ENCODE measurements at places on chromosomes 2 and 18.

GRCh38 chr2:10196110-10196892, 73.8 kb downstream of the RRM2 start:
- DNase-seq = no peak

DNA sequence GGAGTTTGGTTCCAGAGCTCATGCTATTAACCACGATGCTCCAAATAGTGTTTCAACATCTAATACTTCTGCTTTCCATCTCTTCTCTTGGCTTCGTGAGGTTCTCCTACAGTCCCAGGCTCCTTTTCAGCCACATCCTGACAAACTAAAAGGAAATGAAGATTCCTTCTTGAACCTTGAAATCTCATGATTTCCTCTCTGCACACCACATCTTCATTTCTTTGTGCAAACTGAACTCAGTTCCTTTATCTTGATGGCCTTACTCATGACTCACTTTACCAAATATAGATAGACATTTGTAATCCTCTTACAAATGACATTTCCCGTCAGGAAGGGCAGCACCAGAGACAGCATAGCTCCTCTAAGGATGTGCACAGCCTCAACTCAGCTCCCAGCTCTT, 50.0 kb upstream of the ITGA4 start:
- no peak for DNase-seq

DNA sequence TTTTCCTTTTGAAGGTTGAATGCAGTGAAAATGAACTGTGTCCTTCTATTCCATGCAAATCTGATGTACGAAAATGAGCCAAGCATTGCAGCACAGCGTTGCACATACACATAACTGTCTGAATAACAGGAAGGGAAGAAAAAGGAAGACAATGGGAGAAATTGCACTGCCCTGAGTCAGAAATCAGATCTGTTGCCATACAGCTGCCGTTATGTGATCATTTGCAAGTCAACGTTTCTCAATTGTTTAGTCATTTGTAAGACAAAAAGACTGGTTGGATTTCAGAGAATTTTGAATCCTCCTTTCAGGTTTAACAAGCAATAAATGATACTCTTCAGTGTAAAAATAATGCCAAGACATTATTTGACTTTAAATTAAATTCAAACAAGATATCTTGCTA, 284.1 kb downstream of the DSEL start:
- no peak for DNase-seq

GRCh38 chr2:170820757-170821530, 4.3 kb downstream of the GAD1 start:
- DNase-seq = no peak

DNA sequence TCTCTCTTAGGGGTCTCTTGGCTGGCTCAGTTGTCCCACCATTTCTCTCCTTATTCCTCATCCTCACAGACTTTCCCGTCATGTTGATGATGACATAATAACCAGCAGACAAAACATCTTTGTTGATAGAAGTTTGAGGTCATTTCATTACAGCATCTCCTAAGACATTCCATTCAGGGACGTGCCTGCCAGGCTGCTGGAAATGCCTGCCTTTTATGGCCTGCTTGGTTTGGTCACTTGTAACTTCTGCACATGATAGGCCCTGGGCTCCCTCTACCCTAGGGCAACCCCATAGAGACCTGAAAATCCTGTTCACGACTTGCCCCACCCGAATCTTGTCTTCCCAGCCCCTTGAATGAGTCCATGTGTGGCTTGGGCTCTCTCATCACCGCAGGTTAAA, 81.7 kb downstream of the SDC1 start:
- no peak for DNase-seq

DNA sequence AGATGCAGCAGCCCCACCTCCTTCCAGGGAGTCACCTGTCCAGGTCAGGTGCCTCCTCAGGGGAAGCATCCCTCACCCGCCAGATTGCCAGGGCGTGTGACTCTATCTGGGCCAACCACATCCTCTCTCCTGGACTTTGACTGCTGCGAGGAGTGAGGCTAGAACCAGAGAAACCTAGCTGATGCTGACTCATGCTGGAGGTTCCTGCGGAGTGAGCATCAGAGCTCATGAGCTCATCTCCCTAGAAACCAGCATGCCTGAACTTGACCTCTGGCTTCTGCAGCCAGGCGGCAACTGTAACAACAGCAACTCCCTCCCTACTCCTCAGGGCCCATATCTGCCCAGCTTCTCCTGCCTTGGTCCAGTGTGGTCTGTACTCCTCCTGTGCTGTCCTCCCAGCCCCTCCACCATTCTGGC, 28.3 kb upstream of the NT5DC4 start:
- no peak for DNase-seq

DNA sequence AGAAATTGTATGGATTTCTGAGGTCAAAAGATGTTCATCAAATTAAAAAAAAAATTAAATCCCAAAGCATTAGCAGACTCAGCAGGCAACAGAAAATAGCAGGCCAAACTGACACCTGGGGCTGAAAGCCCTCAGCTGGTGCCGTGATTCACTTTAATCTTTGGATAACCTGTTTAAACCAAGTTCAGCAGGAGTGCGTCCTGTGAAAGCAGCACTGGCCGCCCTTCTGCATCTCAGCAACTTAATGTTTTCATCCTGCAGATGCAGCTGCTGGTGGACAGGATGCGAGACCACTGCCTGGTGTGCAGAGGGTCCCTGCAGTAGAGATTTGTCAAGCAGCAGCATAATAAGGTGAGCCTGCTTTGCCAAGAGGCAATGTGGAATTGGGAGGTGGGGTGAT, 41.2 kb downstream of the CCDC68 start:
- no peak for DNase-seq

GRCh38 chr2:46942891-46943626, 27.5 kb upstream of the MCFD2 start:
- DNase-seq = no peak

DNA sequence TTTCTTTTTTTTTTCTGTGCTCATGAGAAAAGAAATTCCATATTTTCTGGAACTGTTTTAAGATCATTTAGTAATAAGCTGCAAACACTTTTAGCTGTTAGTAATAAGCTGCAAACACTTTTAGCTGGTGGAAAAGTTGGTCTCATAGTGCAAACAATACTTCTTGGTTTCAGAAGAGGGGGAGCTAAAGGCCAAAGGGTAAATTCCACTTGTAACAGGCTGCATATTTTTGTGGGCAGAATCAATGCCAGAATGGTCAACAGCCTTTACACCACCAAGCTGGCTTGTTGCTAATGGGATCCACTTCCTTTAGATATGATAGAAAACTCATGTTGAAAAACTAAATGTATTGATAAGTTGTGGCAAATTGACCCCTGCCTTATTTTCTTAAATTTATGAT, 356.8 kb downstream of the NR4A2 start:
- DNase-seq = no peak

GRCh38 chr2:235660484-235661082, 166.7 kb downstream of the AGAP1 start:
- no peak for DNase-seq

DNA sequence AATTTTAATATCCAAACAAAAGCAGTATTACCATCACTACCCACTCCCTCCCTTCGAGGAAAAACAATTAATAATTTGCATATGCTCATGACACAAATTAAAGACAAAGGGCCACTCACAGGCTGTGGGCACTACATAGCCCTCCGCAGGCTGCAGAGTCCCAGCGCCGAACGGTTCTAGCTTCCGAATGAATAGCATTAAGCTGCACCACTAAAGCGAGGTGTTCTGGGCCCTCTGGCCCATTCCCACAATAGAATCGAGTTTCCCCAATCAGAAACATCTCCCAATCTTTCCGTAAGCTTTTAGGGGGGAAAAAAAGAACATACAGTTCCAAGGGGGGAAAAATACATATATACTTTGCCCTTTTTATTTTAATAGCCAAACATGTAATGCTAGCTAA, 14.5 kb upstream of the SIX3 start:
- no peak for DNase-seq

DNA sequence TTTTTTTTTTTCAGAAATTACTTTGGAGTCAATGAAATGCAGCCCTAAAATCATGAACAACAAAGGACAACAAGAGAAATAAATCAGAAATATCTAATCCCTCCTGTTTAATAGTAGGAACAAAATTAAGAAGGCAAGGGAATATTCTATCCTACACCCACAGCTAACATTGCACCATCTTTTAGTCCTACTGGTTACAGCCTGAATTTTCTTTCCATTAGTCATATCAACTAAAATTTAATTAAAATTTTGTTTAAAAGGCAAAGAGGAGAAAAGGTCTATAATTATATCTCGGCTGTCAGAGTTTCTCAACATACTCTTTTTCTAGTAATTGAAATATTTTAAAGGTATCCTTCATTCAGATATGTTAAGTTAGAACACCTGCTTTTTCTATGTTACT, 61.9 kb downstream of the DTNA start:
- no peak for DNase-seq

DNA sequence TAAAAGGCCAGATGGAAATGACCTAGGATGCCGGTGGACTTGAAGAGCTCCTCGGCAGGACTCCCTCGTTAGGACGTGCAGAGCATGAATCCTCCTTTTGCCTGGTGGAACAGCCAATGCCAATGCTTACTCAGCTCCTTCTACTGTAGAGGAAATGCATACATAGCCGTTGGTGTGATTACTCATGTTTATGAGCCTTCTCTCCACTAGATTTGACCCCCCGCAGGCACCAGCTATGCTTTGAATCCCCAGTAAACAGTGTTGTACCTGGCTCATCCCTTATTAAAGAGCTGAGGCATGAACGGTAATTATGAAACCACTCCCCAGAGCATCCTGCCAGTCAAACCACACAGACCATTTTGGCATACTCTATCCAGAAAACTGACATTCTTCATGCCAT, 172.8 kb downstream of the ANTXR1 start:
- no peak for DNase-seq

- DNase-seq = no peak
These were observed 16.5 kb upstream of the SLC20A1 start for GRCh38 chr2:112629224-112629623.

- no peak for DNase-seq
These were observed 226.8 kb downstream of the MC4R start for GRCh38 chr18:60145776-60146175.

DNA sequence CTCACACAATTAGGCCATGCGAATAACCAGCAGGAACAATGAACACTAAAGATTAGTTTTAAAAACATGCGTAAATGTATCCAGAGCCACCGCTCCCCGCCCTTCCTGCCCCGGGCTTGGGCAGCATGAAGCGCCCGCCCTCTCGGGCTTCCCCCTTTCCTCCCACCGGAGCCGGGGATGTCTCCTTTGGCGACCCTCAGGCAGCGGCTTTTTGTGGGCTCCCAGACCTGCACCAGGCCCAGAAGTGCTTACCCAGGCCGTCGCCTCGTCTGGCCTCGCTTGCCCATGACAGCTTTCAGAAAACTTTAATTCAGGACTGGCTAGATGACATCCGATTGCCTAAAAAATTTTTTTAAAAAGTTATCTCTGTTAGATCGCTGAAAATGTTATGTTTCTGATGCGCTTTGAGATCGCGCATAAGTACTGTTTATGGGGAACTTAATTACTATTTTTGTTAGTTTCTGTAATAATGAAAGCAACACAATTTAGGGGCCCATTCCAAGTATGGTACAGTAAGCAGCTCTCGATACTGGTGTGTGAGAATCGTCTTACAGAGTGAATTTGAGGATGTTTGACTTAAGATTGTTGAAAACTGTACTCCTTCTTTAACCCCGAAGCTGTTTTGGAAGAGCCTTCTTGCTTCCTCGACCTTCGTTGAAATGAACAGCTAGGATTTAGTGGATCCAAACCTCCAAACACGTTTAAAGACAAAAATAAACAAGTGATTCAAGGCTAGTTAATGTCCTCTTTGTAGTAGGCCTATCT, 1.1 kb downstream of the MAP3K20 start:
- no peak for DNase-seq

GRCh38 chr18:49728542-49728941, 84.8 kb downstream of the ACAA2 start:
- no peak for DNase-seq

GRCh38 chr2:134420259-134420658, 166.4 kb downstream of the MGAT5 start:
- DNase-seq = no peak

DNA sequence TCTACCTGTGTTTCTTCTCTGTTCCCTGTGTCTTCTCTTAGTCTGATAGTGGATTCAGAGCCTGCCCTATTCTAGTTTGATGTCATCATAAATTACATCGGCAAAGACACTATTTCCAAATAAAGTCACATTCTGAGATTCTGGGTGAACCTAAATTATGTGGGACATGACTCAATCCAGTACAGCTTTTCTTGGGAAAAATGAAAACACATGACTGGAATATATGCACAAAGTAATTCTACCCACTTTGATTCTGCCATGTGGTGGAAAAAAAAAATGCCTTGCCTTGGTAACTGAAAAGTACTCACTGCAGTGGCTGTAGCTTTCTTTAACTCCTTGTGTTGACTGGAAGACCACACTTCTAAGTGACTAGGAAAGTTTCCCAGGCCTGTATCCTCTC, 73.7 kb downstream of the LRATD1 start:
- no peak for DNase-seq

DNA sequence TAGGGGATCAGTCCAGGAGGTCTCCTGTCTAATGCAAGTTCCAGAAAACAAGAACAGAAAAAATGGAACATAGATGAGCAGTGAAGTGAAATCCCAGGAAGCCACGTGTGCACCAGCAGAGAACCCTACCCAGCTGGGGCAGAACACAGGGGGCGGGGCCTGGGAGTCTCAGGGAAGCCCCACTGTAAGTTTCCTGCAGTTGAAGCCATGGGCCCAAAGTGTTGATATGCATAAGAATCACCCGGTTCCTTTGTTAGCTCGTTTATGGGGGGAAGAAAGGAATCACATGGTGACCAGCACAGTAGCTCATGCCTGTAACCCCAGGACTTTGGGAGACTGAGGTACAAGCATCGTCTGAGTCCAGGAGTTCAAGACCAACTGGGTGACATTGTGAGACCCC, 131.3 kb downstream of the INO80D start:
- no peak for DNase-seq

GRCh38 chr18:67789165-67789545, 272.6 kb upstream of the DSEL start:
- no peak for DNase-seq

DNA sequence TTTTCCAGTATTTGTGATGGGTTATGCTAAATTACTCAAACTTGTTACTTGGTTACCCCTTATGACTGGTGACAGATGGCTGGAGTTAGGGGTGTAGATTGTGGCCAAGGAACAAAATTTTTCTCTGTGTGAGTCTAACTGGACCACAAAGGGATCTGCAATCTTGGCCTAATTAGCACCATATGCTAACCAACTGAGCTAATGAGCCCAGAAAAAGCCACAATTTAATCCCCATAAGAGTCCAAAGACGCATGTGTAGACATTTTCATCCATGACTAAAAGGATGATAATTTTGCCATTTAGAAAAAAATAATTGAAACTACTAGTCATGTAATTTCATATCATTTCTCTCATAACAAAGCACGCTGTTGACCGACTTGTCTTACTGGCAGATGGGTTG, 151.2 kb downstream of the ABCA12 start:
- DNase-seq = no peak

GRCh38 chr18:32216390-32216789, 26.6 kb downstream of the MEP1B start:
- DNase-seq = no peak

Data from caudate nucleus (tissue), 63 donors.